ENCODE measurements at places on chromosomes 12 and 14. TPM values are rescaled to one million over a fixed set of nuclear protein-coding genes. Genes with fewer than 3 reads are reported as not detected.

Gene CRY1
- 10.8 TPM for total RNA-seq

Gene KRT73
- total RNA-seq: not detected

Gene MMP19
- 5.9 TPM for total RNA-seq

Gene SLC17A8
- not detected for total RNA-seq

Gene CLEC9A
- total RNA-seq: not detected

Gene ART4
- total RNA-seq: under 0.01 TPM

Gene TAS2R8
- not detected for total RNA-seq

Gene CDKN3
- total RNA-seq: 15.1 TPM

Gene KRT75
- not detected for total RNA-seq

Gene ZC2HC1C
- total RNA-seq: 1.1 TPM

Gene FGF23
- total RNA-seq: not detected

Gene P3H3
- 105 TPM for total RNA-seq

Gene IL31
- total RNA-seq: not detected

Gene NUAK1
- total RNA-seq: 25.8 TPM

Gene ZFYVE26
- total RNA-seq: 15.4 TPM

Gene GLT1D1
- not detected for total RNA-seq

Gene MYF6
- total RNA-seq: not detected

Gene TSHR
- not detected for total RNA-seq

Gene KRT3
- not detected for total RNA-seq

Gene DPY19L2
- 1.8 TPM for total RNA-seq

Gene EGLN3
- total RNA-seq: 2.9 TPM

Gene TPPP2
- not detected for total RNA-seq

Gene B4GALNT3
- not detected for total RNA-seq

Gene PDZRN4
- 0.09 TPM for total RNA-seq

Gene KRT86
- 0.14 TPM for total RNA-seq

Gene PPM1H
- total RNA-seq: 0.92 TPM

Gene KLRB1
- total RNA-seq: not detected

Gene FGF6
- total RNA-seq: not detected

Gene TAPBPL
- total RNA-seq: 8.5 TPM

Gene CLEC4E
- not detected for total RNA-seq

Gene KLRC3
- total RNA-seq: not detected

Gene LPAR5
- total RNA-seq: not detected

Gene GDF3
- total RNA-seq: not detected

Gene ADAM20
- 1.3 TPM for total RNA-seq

All from smooth muscle cell of bladder (primary cell).